ENCODE measurements at places on chromosomes 4 and X.

DNA sequence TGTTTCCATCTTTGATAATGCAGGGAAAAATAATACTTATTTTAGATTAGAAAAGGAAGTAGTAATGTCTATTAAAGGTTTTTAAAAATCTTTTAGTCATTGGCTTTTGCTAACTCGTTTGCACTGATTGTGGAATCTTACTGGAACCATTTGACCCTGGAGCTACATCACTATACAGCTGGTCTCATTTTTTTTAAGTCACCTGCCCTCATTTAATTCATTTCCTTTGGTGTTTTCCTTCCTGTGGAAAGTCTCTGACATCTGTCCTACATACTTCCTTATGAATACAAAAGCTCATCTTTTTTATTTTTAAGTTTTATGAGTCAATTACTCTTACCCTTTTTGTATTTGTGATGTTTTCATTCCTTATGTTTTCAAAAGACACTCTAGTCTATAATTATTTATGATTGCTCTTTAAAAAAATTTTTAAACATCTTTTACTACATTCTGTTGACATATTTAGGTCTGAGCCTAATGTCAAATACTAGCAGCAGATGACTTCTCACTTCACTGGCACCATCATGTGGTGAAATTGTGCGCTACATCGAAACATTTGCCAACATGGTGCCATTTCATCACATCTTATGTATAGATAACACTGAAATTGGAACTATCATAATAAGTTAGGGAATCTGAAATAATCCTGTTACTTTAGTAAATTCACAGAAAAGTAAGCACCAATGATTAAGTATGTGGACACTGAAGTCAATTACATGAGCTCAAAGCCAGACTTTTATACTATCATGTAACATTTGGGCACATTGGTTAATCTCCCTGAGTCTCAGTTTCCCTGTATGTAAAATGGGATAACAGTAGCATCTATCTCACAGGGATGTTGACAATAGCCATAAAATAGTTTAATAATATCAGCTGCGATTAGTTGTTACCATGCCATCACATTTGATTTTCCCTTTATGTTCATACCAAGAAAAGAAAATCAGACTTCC lies 9.4 kb upstream of the MMAA start:
- peak; percentile 5 for DNase-seq

- DNase-seq: no peak
Measured at GRCh38 chr4:1508161-1509160, 102.2 kb upstream of the NKX1-1 start.

DNA sequence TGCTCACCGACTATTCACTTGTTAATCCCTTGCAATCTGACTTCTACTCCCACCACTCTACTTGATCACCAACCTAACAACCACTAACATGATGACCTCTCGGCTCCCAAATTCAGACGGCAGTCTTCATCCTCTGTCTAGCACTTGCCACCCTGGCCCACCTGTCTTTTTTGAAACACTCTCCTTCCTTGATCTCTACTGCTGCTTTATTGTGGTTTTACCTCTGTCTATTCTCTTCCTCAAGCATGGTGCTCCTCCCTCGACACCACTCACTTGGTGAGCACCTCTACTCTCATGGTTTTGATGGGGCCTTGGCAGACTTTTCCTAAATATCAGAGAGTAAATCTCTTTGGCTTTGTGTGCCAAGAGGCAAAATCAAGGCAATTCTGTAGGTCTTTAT lies 21.7 kb upstream of the CXCR3 start:
- DNase-seq: no peak

GRCh38 chrX:16659321-16659720 lies 9.4 kb downstream of the S100G start:
- no peak for DNase-seq

DNA sequence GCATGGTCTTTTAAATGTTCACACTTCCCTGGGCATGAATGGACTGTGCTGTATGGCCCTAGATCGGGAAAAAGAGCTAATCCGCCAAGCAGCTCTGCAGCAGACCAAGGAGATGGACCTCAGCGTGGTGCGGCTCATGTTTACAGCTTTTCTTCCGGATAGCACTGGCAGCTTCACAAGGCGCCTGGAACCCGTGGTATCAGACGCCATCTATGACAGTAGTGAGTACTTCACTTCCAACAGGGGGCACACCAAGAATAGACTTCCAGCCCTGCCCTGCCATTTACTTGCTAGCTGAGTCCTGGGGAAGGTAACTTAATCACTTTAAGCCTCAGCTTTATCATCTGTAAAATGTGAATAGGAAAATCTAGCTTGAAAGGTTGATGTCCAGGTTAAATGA lies 77.7 kb downstream of the NFKB1 start:
- DNase-seq: no peak

DNA sequence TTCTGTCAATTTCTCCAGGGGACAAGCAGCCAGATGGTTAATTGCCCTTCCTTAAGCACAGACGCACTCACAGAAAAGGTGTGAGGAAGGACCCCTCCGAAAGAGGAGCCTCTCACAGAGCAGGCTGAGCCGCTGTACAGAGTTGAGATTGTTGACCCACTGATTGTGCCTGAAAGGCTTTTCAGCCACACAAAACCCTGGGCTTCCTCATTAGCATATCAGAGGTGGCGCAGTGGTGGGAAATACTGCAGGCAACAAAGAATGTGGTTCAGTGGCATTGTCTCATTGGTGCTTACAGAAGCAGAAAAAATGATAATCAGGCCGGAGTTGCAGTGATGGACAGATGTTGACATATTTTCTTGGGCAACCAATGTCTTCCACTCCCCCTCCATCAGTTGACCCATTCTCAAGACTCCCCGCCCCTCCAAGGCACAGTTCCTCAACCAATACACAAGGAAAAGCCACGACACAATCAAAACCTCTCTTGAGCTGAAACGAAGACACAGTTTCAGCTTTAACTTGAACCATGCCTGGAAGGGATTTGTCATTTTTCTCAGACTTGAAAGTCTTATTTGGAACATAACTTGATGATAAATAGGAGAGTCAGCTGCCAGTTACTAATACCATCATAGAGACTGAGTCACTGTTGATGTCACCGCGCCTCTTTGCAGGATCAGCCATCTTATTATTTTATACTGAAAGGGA lies 53.1 kb downstream of the ATXN3L start:
- no peak for DNase-seq

DNA sequence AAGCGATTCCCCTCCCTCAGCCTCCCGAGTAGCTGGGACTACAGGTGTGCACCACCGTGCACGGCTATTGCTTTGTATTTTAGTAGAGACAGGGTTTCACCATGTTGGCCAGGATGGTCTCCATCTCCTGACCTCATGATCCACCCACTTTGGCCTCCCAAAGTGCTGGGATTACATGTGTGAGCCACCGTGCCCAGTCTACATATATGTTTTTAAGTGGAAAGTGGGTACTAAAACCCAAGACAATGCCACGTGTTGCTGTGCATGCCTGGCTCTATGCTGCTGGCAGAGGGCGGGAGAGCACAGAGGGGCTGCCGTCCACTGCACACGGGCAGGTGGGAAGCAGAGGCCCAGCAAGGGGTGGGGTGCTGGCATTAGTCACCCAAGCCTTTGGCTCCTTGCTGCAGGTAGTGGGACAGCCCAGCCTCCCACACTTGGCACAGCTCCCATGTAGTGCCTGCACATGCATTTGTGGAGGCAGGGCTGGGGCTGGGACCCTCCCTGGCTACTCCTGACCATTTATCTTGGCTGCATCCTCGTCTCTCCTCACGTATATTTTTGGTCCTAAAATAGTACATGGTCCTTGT lies 3.5 kb downstream of the EMD start:
- DNase-seq: no peak

- DNase-seq: no peak
Measured at GRCh38 chrX:42519666-42520231, 258.2 kb downstream of the PPP1R2C start.

GRCh38 chrX:83108278-83108677 lies 399.8 kb upstream of the POU3F4 start:
- DNase-seq: no peak

- no peak for DNase-seq
Measured at GRCh38 chr4:85431881-85432485, 43.0 kb upstream of the ARHGAP24 start.

DNA sequence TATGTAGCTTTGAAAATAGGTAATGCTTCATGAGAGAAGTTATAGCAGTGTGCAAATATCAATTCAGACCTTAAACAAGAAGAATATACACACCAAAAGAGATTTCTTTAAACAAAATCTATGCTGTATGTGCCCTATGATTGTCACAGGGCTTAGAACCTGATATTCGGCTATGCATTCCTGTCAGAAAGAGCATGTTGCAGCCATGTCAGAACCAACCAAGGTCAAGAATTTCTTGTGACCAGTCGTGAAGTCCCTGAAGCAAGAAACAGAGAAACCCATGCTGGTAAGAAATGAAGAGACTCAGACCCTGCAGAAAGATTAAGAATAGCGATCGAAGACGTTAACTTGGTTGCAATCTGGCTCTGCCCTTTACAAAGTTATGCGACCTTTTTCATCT lies 210.3 kb upstream of the SPIN4 start:
- no peak for DNase-seq

DNA sequence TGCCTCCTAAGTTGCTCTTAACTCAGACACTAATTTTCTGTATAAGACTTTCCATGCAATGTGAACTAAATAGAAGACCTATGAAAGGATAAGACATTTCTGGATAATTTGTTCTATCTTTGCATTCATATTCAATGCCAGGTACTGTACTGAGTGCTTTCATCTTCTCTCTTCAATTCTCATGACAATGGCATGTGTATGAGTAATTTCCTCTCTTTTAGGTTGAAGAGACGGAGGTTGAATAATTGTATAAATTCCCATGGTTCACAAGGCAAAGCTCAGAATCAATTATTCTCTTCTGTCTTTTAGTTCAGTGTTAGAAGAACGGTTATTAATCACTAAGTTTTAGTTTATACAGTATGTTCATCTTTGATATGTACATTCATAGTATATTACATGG lies 29.3 kb upstream of the CFAP299 start:
- DNase-seq: no peak

Measured in T-helper 22 cell (primary cell).